Stimulated activated CD4-positive, alpha-beta T cell treated with anti-CD3 and anti-CD28 coated beads, Interleukin-12 subunit alpha, Interleukin-12 subunit beta, amount 100 ng/mL, for 4 hours (primary cell): ENCODE measurements at places on chromosomes 7 and 10.

DNA sequence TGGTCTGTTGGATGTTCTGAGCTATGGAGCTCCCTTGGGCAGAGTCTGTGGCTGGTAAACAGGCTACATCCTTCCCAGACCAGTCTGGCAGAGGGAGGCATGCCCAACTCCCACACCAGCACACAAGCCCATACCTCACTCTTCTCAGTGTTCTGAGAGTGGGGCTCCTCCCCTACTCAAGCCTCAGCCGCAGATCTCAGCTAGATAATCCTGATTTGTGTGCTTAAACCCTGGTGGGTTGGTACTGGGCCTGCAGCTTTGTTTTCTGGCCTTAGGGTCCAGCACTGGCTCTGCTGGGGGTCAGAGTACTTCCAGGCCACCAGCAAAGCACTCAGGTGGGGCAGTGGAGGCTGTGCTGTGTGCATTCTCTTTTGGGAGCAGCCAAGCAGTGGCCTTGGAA lies 70.4 kb downstream of the MGAM2 start:
- no peak for DNase-seq

- DNase-seq = no peak
Measured at GRCh38 chr7:12747687-12748306, 60.4 kb downstream of the ARL4A start.

DNA sequence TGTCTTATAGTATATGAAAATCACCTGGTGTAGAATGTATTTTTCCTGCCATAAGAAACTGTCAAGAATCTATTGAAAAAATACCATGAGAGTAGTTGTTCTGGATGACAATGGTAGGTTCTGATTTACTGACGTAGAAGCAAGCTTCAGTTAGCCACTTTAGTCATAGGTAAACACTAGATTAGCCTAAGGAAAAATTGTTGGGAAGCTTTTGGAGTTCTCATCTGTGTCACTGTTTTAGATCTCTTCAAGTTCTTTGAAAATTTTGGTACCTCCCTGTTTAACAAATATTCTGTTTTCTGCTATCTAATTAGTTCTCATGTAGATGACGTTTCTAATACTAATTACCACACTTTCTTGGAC lies 131.8 kb downstream of the ADK start:
- DNase-seq = no peak

DNA sequence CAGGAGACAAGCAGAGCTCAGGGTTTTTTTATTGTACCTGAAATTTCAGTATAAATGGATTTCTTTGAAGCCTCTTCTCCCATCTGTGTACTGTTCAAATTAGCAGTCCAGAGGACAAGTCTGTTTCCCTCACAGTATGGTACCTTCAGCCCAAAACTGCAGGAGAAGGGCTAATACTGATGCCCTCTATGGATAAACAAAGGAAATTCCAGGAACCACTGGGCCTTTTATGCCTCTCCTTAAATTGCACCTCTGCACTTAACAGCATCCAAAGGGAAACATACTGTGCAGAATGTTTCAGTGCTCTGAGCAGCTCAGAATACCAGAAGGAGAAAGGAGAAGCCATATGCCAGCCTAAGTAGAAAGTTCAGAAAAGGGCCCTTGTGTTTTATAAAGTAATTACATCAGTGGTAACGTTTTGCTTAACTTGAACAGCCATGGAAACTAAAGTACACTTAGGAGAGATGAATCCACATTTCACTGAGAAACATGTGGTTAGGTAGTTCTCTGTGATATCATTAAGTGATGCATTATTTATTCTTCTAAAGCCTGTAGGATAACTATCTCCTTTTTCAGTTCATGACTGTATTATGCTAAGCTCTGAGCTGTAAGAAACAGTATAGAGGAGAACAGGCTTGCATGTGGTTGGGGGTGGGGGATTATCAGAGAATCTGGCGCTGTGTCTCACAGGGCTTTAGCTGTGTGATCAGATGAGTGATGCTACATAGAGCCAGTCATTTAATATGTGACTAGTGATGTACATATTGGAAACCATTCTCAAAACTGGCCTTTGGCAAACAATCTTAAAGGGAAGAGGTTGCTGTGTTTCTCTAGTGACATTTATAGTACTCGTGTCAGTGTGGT lies 111.3 kb downstream of the POU6F2 start:
- no peak for DNase-seq

DNA sequence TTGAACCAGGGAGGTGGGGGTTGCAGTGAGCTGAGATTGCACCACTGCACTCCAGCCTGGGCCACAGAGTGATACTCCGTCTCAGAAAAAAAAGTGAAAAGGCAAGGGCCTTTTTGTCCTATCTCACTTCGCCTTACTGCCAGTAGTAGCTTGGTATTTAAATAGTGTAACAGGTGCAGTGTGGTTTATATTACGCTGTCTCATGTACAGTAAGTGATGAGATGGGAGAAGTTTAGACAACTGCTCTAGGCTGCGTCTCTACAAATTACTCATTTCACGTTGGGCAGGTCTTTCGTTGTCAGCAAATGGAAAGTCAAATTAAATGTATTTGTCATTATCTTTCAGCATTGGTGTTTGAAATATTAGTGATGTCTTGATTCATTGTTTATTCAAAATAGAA lies 15.5 kb upstream of the PFKFB3 start:
- no peak for DNase-seq

- DNase-seq = no peak
Measured at GRCh38 chr10:97784200-97784810, 12.5 kb upstream of the SFRP5 start.

GRCh38 chr7:33821970-33822369 lies 83.4 kb upstream of the BMPER start:
- no peak for DNase-seq

DNA sequence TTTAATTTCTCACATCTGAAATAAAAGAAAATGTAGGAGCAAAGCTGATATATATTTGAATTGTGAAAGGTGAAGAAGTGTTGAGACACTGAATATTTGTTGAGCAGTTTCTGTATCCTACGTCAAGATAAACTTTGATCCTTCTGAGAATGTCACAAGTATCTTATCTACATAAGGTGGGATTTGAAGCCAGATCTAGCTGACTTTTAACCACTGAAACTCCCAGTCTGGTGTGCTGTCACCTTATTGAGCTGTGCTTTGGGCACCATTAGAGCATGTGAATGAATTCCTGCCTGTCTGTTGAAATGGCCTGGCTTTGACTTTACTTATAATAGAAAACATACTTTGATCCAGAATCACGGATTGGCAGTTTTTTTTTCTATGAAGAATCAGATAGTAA lies 15.2 kb downstream of the GPR141 start:
- no peak for DNase-seq

- DNase-seq = no peak
Measured at GRCh38 chr10:810351-810846, 120.9 kb upstream of the DIP2C start.

DNA sequence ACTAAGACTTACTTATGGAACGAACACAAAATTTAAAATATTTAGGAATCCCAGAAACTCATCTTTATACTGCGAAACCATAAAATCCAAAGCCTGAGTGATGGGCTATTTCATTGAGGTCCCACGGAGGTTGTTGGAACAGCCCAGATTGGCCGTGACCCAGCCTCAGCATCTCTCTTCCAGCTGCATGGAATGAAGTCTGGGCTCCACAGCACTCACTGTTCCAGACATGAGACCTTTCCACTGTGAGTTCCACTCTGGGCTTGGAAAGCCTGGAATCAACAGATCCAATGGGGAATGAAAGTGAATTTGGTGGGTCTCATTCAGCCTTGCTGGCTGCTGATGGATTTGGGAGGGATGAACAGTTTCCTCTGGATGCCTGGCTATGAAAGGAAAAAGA lies 184.9 kb downstream of the EMX2 start:
- no peak for DNase-seq

DNA sequence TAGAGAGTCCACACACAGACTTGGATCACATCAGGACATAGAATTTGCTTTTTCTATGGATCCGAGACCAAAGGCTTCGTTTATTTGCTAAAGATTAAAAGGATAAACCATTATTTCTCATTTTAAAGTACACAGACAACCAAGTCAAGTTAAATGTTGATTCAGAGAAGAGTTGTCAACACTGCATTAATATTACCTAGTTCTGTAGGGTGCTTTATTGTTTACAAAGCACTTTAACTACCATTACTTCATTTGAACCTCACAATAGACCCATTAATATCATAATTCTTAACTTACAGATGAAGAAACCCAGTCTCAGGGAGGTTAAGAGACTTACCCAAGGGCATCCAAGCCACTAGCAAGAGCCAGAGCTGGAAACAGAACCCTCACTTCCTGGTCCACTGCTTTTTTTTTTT lies 43.2 kb upstream of the GSAP start:
- no peak for DNase-seq

- DNase-seq = no peak
Measured at GRCh38 chr7:52669031-52669430, 366.4 kb upstream of the POM121L12 start.

- no peak for DNase-seq
Measured at GRCh38 chr10:48983648-48984351, 44.2 kb upstream of the LRRC18 start.

DNA sequence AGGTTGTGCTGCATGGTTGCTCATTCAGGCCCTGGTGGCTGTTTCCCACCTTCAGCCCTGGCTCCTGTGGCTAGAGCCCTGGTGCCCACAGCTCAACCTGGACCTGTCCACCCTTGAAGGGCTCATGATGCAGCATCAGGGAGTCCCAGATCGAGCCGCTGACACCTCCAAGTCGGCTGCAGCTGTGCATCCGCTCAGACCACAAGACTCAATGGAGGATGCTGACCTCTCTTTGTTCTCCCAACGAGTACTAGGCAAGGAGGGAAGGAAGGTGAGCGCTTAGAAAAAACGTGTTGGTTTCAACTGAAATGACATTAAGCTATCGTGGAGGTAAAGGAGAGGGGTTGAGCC lies 9.5 kb upstream of the C10orf95 start:
- DNase-seq = no peak

DNA sequence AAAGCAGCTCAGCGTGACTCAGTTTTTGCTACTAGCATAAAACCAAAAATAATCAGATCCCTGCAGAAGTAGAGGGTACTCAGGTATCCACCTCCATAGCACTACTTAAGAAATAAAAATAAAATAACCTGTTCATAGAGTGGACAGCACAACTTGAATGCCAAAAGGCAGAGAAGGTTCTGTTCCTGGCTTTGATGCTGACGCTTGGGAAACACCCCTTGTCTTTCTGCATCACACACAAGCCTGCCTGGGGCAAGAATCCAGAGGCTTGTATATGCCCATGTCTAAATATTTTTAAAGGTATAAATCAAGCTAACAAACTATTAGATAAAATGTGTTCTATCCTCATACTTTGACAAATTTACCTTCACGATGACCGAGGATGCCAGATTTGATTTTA lies 207.3 kb downstream of the KIAA1217 start:
- DNase-seq = no peak

GRCh38 chr7:96723622-96724021 lies 14.0 kb upstream of the SEM1 start:
- no peak for DNase-seq

DNA sequence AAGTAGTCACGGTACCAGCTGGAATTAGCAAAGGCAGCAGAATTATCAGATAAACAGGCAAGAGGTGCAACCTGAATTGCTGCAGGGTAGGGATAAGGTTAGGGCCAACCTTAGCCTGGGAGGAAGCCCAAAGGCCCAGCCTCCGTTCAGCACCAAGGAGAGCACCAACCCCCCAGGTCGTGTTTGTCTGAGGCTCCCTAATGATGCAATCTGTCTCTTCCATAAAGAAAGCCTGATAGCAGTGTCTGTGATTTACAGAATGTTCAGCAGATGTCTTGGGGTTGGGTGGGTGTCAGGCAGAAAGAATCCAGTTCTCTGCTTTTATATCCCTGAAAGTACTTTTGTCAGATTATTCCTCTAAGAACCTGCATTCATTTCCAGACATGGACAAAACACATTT lies 328.4 kb upstream of the AOAH start:
- no peak for DNase-seq

DNA sequence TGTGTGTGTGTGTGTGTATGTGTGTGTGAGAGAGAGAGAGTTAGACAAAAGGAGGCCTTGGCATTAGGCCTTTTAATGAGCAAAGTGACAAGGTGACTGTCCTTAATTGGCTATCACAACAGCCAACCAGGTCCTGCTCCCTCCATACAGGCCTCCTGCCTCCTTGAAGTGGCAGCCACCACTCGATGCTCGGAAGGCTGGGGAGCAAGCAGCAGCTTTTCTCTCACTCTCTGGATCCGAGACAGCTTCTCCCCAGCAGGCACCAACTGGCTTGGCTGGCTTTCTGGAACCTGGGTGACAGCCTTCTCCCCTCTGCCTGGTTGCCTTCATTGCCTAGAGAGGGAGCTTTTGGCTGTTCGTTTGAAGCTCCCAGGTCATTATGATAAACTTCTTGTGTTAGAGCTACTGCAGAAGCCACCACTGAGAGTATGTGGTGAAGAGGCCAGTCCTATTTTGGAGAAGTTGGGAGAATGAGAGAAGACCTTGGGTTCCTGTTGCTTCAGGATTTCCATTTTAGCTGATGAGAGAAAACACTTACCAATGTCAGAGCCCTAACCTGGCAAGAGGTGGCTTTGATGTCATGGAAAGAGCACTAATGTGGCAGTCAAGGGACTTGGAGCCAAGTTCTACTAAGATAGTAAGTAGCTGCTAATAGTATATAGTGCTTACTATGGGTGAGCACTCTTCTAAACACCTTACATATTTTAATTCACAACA lies 37.6 kb downstream of the RPS24 start:
- DNase-seq = no peak

GRCh38 chr7:129831424-129832058 lies 121.2 kb downstream of the UBE2H start:
- DNase-seq = no peak

GRCh38 chr10:50260791-50261281 lies 9.5 kb upstream of the ASAH2 start:
- no peak for DNase-seq

DNA sequence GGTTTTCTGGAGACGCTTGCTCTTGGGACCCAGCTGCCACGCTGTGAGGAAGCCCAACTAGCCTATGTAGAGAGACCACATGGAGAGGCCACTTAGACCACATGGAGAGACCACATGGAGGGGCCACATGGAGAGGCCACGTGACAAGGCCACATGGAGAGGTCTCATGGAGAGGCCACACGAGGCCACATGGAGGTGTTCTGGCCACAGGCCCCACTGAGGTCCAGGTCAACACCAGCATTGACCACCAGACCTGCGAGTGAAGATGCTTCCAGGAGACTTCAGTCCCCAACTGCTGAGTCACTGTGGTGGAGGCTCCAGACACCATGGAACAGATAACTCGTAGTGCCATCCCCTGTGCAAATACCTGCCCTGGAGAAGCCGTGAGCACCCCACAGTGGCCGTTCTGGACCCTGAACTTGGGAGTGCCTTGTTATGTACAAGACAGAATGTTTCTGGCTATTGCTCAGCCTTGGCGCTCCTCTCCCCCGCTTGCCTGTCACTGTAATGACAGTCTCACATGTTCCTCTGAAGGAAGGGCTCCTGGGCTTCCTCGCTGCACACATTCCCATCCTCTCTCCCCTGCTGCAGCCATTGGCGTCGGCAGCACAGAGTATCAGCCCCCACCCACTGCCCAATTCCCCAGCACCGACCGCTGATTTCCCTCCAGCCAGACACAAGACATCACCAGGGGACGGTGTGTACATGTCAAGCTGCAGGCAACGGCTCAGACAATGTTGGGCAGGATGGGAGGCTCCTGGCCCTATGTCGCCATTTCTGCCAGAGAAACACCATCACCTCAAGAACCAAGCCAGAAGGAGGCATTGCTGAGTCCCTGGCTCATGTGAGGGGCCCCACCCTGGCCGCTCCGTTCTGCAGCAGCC lies 49.0 kb upstream of the TNRC18 start:
- no peak for DNase-seq
